ENCODE measurements at places on chromosomes 4 and X.
A peak's percentile ranks its signal among the peaks of the same experiment; 100 is the strongest.

GRCh38 chr4:118589471-118590055 lies 95.6 kb upstream of the METTL14 start:
- DNase-seq = no peak

DNA sequence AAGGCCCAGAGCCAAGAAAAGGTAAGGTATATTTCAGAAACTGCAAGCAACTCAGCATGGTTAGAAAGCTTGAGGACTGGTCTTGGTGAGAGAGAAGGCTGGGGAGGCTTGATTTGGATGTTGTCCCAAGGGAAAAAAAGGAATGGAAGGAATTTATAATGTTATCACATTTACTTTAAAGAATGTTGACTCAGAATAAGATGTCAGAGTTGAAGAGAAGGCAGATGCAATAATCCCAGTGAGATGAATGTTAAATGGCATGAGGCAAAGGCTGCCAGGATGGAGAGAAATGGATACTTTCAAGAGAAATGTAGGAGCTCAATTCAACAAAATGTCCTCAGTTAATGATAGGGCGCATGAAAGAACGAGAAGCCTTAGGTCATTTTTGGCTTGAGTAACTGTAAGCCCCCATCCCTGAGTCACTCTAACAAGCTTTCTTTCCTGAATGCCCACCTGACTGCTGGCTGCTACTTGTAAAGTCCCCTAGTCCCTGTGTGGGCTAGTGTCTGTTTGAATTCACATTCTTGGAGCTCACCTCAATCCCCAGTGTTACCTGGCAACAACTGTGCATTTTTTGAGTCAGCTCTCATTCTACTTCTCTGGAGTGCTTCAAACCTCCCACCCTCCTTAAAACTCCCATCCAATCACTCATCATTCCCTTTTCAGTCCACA lies 103.0 kb upstream of the TAPT1 start:
- DNase-seq = no peak

- DNase-seq = no peak
Measured at GRCh38 chr4:156377036-156377710, 423.5 kb upstream of the CTSO start.

GRCh38 chr4:147844781-147845180 lies 112.9 kb downstream of the ARHGAP10 start:
- no peak for DNase-seq

DNA sequence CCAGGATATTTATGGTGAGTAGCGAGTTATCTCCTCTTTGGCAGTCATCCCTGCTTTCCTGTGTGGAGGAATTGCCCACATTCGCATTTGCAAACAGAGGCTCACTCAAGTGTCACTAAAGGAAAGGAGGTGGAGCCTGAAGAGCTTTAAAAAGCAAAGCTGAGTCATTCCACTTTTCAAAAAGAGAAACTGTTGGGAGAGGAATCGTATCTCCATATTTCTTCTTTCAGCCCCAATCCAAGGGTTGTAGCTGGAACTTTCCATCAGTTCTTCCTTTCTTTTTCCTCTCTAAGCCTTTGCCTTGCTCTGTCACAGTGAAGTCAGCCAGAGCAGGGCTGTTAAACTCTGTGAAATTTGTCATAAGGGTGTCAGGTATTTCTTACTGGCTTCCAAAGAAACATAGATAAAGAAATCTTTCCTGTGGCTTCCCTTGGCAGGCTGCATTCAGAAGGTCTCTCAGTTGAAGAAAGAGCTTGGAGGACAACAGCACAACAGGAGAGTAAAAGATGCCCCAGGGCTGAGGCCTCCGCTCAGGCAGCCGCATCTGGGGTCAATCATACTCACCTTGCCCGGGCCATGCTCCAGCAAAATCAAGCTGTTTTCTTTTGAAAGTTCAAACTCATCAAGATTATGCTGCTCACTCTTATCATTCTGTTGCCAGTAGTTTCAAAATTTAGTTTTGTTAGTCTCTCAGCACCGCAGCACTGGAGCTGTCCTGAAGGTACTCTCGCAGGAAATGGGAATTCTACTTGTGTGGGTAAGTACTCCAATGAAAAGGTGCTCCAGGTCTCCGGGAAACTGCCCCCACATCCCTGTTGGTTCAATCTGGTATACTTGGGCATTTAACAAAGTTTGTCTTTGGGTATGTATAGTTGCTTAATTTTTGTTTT lies at the start of gene EGF:
EGF (plus strand) TSS at position 178 of the 890 bp plus-strand sequence; CDS start at position 631, 453 bp downstream.
- DNase-seq = no peak

- no peak for DNase-seq
Measured at GRCh38 chr4:141301216-141301615, 80.5 kb downstream of the ZNF330 start.

DNA sequence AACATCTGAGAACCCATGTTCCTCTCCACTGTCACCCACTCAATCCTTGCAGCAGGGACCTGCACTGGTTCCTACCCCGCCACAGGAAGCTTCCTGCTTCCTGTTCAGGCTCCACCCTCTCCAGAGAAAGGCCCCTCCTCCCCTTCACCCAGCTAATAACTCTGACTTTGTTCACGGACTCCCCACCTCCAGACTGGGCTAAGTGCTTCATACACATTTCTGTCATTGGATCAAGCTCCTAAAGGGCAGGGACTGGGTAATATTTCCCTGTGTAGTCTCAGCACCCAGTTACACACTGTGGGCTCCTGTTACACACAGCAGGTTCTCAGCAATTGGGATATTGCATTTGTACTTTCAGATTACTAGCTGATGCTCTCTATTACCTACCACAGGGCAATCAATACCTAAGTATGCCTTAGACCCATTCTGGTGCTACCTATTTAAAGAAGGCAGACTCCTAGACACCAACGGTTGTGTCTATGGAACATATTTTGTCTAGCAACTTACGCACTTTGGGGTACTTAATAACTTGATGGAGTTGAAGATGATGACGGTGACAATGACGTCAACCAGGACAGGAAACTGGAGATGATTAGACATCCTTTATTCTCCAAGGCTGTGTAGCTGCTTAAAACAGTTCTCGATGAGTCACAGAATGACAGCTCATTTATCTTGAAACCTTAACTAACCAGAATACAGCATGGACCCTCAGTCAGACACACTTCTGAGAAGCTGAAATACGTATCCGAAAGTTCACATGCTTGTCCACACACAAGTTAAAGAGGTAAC lies 58.1 kb downstream of the MAML3 start:
- DNase-seq = peak; percentile 11

- no peak for DNase-seq
Measured at GRCh38 chr4:112288455-112288854, 2.8 kb upstream of the TIFA start.

GRCh38 chrX:29662101-29662500 lies 553.3 kb upstream of the MAGEB2 start:
- DNase-seq = no peak

- DNase-seq = no peak
Measured at GRCh38 chrX:35919536-35920309, at the start of gene CFAP47. Gene CFAP47, plus strand, starts transcription at chrX:35919734. Its CDS starts 66 bp downstream, at chrX:35919800.

DNA sequence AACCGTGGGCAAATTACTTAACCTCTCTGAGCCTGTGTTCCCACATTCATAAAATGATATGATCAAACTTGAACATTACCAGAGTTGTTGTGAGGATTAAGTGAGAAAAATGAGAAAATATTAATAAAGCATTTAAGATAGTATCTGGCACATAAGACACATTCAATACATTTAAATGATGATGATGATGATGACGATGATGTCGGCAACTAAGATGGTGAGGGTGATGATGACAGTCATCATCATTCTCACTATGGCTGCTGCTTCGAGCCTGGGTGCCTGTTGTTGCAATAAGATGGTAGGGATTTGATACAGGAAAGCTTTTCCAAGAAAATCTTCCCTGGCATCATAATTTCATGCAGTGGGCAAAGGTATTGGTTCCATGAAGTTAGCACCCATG lies 11.1 kb downstream of the TMEM164 start:
- no peak for DNase-seq

DNA sequence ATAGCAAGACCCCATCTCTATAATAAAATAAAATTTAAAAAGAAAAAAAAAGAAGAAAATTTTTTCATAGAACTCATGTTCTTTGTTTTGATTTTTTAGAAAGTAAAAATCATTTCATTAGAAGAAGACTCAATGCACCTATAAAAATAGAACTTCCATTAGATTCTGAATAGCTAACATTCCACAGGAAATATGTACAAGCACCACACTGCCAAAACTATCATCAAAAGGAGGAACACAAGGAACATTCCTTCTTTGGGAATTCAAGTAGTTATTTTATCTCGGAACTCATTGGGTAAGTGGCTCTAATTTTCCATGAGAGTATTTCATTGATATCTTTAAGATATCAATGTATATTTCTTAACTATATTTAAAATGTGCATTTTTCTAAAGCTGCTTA lies 157.6 kb downstream of the CAMK2D start:
- DNase-seq = no peak

DNA sequence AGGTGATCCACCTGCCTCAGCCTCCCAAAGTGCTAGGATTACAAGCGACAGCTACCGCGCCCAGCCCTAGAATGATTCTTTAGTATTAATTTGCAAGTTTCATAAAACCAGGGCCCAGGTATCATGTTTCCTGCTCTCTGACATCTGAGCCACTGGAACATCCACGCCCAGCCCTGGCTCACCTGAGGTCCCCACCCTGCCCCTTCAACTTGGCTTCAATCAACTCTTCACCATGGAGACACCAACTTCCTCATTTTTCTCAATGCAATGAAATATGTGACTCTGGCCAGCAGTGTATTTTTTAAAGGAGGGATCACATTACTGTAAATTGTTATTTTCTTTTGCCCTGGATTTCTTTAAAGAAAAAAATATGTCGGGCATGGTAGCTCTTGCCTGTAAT lies 3.9 kb downstream of the PRSS12 start:
- DNase-seq = no peak

DNA sequence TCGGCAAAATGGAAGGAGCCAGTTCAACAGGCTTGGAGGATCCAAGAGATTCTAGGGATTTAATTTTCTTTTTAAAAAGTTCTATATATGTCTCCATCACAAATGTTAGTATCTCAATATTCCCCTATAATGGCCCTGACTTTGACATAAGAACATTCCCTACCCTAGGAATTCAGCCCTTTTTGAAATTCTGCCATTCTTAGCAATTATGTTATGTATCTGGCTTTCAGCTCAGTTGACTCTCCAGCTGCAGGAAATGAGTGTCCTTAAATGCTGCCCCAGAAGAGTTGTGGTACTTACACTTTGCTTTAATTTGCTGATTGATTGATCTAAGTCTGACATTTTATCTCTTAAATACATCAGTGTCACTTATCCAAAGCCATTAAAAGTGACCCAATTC lies 1454.3 kb downstream of the FSTL5 start:
- no peak for DNase-seq

DNA sequence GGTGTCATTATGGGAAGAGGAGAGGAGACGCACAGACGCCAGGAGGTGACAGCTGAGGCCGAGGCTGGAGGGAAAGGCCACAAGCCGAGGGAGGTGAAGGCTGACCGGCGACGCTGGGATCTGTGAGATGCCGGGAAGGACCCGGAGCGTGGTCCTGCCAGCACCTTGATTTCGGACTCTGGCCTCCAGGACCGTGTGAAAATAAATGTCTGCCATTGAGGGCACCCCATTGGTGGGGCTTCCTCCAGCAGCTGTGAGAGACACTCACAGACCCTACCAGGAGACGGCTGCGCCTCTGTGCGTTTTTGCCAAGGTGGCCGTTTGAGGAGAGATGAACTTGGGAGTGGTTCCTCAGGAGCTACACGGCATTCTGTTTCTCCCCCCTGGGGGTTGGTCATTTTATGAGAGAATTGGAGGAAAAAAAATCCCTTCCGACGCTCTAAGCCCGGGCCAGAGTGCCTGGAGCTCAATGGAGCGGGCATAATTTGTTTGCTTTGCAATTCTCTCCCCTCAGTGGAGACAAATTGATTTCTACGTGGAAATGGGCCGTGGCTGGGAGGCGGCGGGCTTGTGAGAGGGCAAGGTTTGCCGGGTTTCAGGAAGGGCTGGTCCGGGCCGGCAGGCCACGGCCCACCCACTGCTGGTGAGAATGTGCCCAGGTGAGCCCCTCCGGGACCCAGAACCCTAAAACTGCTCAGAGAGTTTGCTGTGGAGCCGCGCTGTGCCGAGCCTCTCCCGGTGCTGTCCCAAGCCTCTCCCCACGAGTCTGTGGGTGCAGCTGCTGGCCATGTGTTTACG lies 53.9 kb downstream of the CPZ start:
- DNase-seq = no peak

GRCh38 chrX:39073131-39073530 lies 271.9 kb downstream of the MID1IP1 start:
- no peak for DNase-seq

- no peak for DNase-seq
Measured at GRCh38 chr4:22385611-22386011, 130.3 kb downstream of the ADGRA3 start.

DNA sequence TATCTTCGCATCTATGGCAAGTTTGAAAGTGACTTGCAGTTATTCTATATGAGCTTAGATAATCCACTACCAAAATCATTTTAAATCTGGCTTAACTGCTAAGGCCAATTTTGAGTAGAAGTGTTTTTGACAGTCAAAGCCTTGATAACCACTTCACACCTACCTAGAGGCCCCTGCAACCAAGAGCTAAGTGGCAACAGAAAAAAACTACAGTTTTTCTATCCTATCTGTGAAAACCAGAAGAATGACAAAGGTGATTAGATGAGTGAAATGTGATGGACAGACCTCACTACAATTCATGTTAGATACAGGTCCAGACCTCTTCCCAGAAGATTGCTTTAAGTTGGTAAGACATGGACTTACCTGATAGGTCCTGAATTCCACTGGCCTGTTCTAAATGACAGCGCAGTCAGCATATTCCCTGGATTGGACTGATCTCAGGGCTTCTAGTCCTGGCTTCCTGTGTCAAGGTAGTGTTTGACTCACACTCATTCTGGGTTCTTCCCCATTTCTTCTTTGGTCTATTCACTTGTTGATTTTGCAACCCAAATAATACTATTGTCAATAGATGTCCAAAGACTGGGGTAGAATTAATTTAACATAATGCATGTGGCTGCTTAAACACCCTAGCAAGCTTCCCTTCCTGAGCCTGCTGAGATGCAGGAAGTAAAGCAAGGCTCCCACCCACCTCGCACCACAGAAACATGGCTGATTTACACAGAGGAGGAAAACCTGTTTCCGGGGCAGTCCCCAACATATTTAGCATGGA lies 65.1 kb downstream of the PPP3CA start:
- no peak for DNase-seq

GRCh38 chr4:109873791-109874514 lies 26.0 kb downstream of the LRIT3 start:
- DNase-seq = no peak

GRCh38 chrX:51852096-51852495 lies 41.3 kb upstream of the MAGED1 start:
- DNase-seq = no peak

DNA sequence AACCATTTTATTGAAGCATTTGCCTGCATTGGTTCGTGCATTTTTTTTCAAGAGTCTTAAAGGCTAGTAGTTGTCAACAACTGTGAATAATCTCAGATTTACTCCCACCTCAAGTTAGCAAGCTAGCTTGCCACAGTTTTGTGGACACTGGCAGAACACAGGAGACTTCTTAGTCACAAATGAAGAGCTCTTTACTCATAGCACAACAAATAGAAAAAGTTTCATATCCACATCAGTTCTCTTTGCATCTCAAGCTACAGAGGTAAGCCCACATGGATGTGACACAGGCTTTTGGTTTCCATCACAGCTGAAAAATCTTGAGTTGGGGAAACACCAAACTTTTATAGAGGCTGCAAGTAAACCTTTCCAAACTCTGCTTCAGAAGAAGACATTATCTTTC lies 2315.7 kb upstream of the TENM3 start:
- no peak for DNase-seq

GRCh38 chrX:47158131-47158530 lies 13.1 kb downstream of the RBM10 start:
- DNase-seq = no peak

- DNase-seq = no peak
Measured at GRCh38 chr4:185838514-185839193, 26.7 kb upstream of the SORBS2 start.

GRCh38 chr4:6502747-6503465 lies 30.5 kb upstream of the PPP2R2C start:
- DNase-seq = no peak

Measured in activated T-helper 1 cell treated with Interleukin-2 at 50 U/mL for 16 hours (primary cell).